A172 (cell line): ENCODE measurements at places on chromosomes 16 and 17. TPM values are rescaled to one million over a fixed set of nuclear protein-coding genes. Genes with fewer than 3 reads are reported as not detected.

DNA sequence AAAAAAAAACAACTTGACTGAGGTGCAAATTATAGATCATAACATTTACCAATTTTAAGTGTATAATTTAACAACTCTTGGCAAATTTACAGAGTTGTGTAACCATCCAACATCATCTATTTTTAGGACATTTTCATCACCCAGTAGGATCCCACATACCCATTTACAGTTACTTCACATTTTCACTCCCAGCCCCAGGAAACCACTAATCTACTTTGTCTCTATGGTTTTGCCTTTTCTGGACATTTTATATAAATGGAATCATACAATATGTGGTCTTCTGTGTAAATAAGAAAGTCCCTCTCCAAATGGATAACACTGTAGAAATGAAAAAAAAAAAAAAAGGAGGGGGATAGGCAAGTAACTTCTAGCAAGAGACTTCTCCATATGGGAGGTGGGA lies 26.1 kb upstream of the XYLT1 start:
- no peak for DNase-seq

DNA sequence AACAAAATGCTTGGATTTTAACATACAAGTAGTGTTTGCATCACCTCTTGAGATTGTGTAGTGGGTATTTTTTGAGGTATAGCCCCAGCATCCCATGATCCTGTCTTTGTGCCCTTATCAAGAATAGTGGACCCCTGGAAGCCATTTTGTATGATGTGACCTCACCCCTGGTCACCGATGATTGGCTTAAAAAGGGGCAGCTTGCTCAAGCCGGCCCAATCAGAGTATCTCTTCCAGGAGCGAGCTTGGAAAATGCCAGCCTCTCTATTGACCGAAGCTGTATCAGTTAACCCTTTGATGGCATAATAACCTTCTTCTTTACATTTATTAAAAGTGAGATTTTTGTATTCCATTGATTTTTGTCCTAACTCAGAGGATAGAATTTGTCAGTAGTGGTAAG lies 55.5 kb upstream of the FAM20A start:
- no peak for DNase-seq

NPIPA3 gene
- 0.50 and 0.72 TPM in 2 replicates for total RNA-seq

GRCh38 chr16:52383119-52383518 lies 163.8 kb downstream of the TOX3 start:
- no peak for DNase-seq

GRCh38 chr17:65193716-65194293 lies 56.6 kb downstream of the RGS9 start:
- no peak for DNase-seq

DNA sequence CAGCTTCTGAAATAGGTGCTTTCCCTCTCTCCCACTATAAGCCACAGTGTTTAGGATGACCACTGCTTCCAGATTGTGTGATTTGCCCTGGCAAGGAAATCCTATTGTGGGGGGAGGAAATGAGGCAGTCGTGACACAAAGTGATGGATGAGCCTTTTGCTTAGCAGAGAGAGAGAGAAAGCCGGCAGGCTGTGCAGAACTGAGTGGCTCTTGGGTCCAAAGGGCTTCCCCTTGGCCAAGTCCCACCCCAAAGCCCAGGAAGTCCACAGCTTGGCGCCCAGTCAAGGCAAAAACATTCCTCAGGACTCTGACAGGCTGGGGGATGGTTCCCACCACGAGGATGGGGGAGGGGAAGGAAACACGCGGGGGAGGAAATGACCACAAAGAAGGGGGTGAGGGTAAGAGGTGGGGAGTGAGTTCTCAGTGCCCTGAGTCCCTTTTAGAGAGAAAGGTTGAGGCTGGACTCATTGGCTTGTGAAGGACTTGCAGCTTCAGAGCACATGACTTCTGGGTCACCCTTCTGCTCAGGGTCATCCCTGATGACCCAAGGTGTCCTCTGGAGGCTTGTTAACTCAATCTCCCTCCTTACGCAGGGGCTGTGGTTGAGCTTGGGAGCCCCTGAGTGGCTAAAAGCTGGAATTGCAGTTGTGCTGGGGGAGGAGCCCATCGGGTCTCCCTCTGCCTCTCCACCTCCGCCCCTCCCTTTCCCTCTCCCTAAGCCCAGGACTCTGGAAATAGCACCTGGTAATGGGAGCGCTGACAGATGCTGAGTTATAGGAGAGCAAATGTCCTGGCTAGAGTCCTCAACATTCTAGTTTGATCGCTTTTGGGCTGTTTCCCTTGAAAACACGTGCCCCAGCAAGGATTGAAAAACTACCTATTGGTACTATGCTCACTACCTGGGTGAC lies 10.3 kb upstream of the MSL1 start:
- DNase-seq: peak; percentile 96

GRCh38 chr16:49488740-49489525 lies 115.3 kb downstream of the C16orf78 start:
- DNase-seq: no peak

- peak; percentile 65 for DNase-seq
Measured at GRCh38 chr17:36148559-36149295, 27.7 kb downstream of the TBC1D3B start.

DNA sequence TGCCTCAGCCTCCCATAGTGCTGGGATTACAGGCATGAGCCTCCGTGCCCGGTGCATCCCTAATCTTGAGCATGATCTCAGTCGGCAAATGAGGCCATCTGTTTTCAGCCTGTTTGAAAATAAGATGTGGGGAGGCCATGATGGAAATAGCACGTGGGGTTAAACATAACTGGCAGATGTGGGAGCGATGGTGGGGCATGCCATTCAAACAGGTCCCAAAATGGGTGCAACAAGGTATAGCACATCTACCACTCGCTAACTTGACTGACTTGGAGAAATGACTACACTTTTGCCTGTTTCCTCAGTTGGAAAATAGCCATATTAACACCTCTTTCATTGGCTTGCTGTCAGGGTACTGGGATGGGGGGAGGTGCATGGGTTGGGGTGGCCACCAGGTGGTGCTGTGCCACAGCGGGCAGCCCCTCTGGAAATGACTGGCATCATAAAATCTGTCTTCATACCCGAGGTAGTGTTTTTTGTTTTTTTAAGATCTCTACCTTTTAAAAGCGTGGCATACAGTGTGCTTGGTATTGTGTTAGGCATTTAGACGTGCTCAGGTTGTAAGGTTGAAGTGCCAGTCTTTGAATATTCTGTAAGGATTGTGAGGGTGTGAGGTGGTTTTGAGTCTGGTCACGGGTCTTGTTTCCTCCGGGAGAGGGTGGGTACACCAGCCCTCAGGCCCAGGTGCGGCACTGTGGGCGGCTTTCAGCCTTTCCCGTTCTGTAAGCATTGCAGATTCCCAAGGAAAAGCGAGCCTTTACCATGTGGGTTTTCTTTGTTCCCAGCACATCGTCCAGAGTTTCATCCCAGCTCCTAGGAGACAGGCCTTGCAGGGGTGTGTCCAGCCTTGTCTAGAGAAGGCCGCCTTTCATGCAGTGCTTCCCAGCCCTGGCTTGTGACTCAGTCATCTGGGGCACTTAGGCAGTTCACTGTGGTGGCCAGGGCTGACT lies 2.9 kb upstream of the TTYH2 start:
- DNase-seq: peak; percentile 66

TEX14 gene
- total RNA-seq: 0.02 and 0.19 TPM in 2 replicates

CCDC200 gene
- total RNA-seq: not detected in 2 replicates

- no peak for DNase-seq
Measured at GRCh38 chr16:85448557-85449190, 164.4 kb upstream of the GSE1 start.

DNA sequence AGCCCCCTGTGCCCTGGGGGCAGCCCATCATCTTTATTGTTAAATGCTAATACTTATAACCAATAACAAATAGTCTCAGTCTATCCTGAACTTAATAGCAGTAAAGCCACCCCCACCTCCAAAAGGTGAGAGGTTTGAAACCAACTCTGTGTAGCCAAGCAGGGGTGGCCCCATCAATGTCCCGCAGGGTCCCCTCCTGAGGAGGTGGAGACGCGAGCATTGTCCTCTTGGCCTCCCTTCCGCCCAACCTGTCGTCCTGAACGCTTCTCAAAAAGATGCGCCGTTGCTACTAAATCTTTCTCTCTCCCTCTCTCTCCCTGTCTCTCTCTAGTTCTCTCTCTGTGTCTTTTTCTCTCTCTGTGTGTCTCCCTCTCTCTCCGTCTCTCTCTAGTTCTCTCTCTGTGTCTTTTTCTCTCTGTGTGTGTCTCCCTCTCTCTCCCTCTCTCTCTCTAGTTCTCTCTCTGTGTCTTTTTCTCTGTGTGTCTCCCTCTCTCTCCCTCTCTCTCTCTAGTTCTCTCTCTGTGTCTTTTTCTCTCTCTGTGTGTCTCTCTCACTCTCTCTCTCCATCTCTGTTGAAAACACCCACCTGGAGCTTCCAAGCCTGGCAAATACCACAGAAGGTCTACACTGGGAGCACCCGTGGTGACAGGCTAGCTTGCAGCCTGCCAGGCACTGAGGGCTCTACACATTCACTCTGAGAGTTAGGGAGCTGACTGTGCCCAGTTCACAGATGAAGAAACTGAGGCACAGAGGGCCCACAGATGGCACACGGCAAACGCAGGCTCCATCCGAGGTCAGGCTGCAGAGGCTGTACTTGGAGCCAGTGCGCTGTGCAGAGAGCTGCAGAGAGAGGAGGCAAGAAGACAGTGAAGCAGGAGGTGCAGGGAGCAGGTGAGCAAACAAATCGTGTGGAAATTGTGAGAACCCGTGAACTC lies 185.9 kb downstream of the C16orf95 start:
- DNase-seq: no peak

ANKRD13B gene
- 17.6 and 21.8 TPM in 2 replicates for total RNA-seq

ASPHD1 gene
- 18.4 and 22.0 TPM in 2 replicates for total RNA-seq

DNA sequence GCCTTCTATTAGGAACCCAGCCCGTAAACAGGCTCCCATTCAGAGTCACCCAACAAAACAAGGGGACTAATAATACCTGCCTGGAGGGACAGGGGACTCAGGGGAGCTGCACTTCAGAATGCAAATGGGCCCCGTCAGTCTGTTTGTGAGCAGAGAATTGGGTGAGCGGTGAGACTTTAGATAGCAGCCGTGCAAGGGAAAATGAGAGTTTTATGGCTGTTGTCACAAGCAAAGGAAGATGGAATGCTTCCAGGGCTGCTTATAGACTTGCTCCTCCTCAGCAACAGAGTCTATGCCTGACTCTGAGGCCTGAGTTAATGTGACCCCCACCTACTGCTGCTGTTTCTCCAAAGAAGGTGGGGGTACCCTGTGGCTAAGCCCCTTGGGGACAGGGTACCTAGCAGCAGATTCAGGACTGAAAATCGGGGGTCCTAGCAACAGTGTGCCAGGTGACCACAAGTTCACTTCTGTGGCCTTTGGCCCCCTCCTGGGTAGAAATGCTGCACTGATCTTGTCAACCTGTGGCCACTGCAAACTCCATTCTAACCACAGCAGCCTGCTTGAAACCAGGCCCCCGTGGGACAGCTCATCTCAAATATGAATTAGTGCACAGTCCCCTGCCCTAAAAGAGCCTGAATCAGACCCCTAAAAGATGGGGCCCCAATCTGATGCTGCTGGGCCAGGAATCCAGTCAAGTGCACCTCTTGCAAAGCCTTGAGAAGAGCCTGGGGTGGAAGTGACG lies 126.4 kb downstream of the C16orf78 start:
- no peak for DNase-seq

DNA sequence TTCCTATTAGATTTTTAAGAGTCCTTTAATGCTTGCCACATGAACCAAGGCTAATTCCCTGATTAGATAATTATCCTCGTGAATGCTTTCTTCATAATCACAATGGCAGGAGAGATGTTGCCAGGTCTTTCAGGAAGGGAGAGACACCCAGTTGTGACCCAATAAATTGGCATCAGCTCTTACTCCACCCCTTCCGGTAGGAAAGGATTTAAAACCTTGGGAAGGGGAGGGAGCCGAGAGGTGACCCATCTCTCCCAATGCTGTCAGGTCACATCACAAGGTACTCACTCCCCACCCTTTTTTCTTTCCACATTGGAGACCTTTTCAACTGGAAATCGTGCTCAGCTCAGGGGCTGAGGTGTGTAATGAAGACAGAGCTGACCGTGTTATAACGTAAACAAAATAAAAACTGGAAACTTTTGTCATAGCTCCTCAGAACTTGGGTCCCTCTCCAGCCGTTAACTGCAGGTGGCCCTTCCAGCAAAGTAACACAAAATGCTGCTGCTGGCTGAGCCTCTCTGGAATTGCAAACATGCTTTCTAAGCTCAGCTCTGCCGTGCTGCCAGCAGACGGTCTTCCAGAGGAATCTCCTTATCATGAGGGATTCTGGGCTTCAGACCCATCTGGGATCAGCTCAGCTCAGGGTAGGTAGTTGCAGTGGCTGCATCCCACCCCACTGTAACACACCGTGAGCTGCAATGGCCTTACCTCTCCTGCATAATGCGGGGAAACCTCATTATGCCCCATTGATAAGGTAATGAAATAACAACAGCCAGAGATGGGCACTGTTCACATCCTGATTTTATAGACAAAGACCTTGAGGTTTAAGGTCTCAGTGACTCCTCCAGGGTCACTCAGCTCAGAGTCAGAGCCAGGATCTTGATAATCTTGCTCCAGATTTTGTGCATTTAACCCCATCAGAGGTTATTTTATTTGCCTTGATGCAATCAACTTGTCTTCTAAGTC lies 15.6 kb downstream of the TMEM100 start:
- DNase-seq: no peak

BAIAP3 gene
- 2.4 and 10.3 TPM in 2 replicates for total RNA-seq

DNA sequence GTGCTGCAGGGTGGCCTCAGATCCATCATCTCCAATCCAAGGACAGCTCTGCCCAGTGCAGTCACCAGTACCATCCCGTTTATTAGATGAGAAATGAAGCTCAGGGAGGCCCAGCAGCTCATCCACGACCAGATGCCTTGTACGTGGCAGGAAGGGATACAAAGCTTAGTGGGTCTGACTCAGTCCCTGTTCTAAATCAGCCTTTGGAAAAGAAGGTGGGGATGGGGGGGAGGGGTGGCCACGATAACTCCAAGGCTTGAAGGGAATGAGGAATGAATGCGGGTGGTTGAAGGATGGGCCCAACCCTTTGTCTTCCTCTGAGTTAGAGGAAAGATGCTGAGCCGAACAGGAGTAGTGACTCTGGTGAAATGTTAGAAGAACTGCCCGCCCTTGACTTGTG lies 25.8 kb downstream of the LLGL2 start:
- peak; percentile 17 for DNase-seq

GRCh38 chr17:18038149-18038850 lies 668 bp downstream of the ATPAF2 start:
- no peak for DNase-seq

CCL2 gene
- 26.2 and 27.3 TPM in 2 replicates for total RNA-seq

GPRC5B gene
- 23.9 and 41.0 TPM in 2 replicates for total RNA-seq

TPPP3 gene
- total RNA-seq: 0.31 TPM in 1 of 2 replicates, not detected in the other

- no peak for DNase-seq
Measured at GRCh38 chr17:1919201-1919600, 89.4 kb downstream of the RPA1 start.

RBFOX1 gene
- total RNA-seq: not detected in 2 replicates

- no peak for DNase-seq
Measured at GRCh38 chr16:1773703-1774447, 941 bp upstream of the MRPS34 start.

GRCh38 chr17:39069114-39069756 lies 82.2 kb downstream of the PLXDC1 start:
- DNase-seq: peak; percentile 78
